Bladder microvascular endothelial cell (primary cell): ENCODE measurements at places on chromosomes 11 and 22. TPM values are rescaled to one million over a fixed set of nuclear protein-coding genes. Genes with fewer than 3 reads are reported as not detected.

CECR2 gene
- total RNA-seq: under 0.01 and 0.06 TPM in 2 replicates

DEPDC7 gene
- 0.16 and 0.19 TPM in 2 replicates for total RNA-seq

TRIM49B gene
- not detected in 2 replicates for total RNA-seq

RASD2 gene
- total RNA-seq: not detected in 2 replicates

ELMOD1 gene
- total RNA-seq: 0.31 TPM in 1 of 2 replicates, not detected in the other

PANX3 gene
- total RNA-seq: not detected in 2 replicates

EIF3L gene
- total RNA-seq: 235 and 342 TPM in 2 replicates

MS4A4A gene
- not detected in 2 replicates for total RNA-seq

OMP gene
- total RNA-seq: 0.25 and 0.49 TPM in 2 replicates

CHCHD10 gene
- total RNA-seq: 2.8 and 5.4 TPM in 2 replicates

CALCA gene
- not detected in 2 replicates for total RNA-seq

GSTT2 gene
- not detected in 2 replicates for total RNA-seq

NAGA gene
- total RNA-seq: 25.9 and 33.2 TPM in 2 replicates

MFRP gene
- total RNA-seq: under 0.01 TPM in 1 of 2 replicates, not detected in the other

MRPL40 gene
- total RNA-seq: 19.7 and 26.1 TPM in 2 replicates

DDX25 gene
- total RNA-seq: under 0.01 and 0.13 TPM in 2 replicates

ENTHD1 gene
- not detected in 2 replicates for total RNA-seq

PHF21B gene
- total RNA-seq: not detected in 2 replicates

KCNQ1OT1 gene
- 0.32 and 2.6 TPM in 2 replicates for total RNA-seq

CARNS1 gene
- total RNA-seq: under 0.01 and 0.19 TPM in 2 replicates

SCGB2A2 gene
- total RNA-seq: not detected in 2 replicates

OR56A1 gene
- total RNA-seq: not detected in 2 replicates

FAM83F gene
- under 0.01 TPM in 1 of 2 replicates, not detected in the other for total RNA-seq

OR2AG2 gene
- under 0.01 and 0.31 TPM in 2 replicates for total RNA-seq

CCDC87 gene
- total RNA-seq: under 0.01 and 0.13 TPM in 2 replicates

PRODH gene
- 0.16 TPM in 1 of 2 replicates, not detected in the other for total RNA-seq

CNIH2 gene
- total RNA-seq: not detected in 2 replicates

OR52A5 gene
- total RNA-seq: not detected in 2 replicates

DBX1 gene
- total RNA-seq: not detected in 2 replicates

SCN3B gene
- total RNA-seq: 0.16 and 2.3 TPM in 2 replicates

TRIM34 gene
- 10.0 and 14.7 TPM in 2 replicates for total RNA-seq

ETS1 gene
- total RNA-seq: 96.7 and 130 TPM in 2 replicates

MS4A6A gene
- 0.65 and 0.88 TPM in 2 replicates for total RNA-seq

OR2AG1 gene
- total RNA-seq: under 0.01 TPM in 1 of 2 replicates, not detected in the other

RBMXL2 gene
- not detected in 2 replicates for total RNA-seq

VPREB3 gene
- total RNA-seq: not detected in 2 replicates

C11orf21 gene
- total RNA-seq: not detected in 2 replicates

ADAMTS8 gene
- total RNA-seq: not detected in 2 replicates

SGSM1 gene
- 0.16 and 0.88 TPM in 2 replicates for total RNA-seq

APBB1 gene
- total RNA-seq: 37.8 and 38.0 TPM in 2 replicates

OOSP1 gene
- not detected in 2 replicates for total RNA-seq

ZNF214 gene
- total RNA-seq: 0.65 and 1.8 TPM in 2 replicates

PLEKHA7 gene
- 0.32 and 9.8 TPM in 2 replicates for total RNA-seq

FIBIN gene
- 0.16 TPM in 1 of 2 replicates, not detected in the other for total RNA-seq

ADM2 gene
- 0.16 and 3.2 TPM in 2 replicates for total RNA-seq

OR52I1 gene
- not detected in 2 replicates for total RNA-seq

EPS8L2 gene
- total RNA-seq: 3.4 and 5.0 TPM in 2 replicates
